ENCODE measurements at places on chromosomes 3 and 15.

GRCh38 chr3:177833332-177833731, 636.0 kb upstream of the TBL1XR1 start:
- no peak for DNase-seq

DNA sequence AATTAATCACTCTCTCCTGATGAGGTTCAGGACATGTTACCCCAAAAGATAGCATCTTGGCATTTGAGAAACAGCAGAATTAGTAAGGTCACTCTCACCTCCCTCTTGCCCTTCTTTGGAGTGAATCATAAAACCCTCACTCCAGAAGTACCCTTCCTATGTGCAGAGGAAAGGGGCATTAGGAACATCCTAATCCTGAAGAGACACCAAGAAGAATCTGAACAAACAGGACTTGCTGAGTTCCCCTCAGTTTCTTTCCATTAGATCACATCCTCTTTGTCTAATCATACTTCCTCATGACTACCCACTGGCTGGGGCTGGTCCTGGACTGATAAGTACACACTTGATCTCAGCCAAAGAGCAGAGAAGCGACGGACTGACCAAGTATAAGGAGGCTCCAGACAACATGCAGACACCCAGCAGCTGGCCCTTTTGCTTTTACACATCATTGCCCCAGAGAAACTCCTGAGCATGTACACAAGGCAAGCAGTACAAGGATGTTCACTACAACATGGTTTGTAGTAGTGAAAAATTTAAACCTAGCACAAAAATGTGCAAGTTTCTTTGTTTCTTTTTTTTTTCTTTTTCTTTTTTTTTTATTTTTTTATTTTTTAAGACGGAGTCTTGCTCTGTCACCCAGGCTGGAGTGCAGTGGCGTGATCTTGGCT, 15.0 kb upstream of the TM6SF1 start:
- peak; percentile 19 for DNase-seq

DNA sequence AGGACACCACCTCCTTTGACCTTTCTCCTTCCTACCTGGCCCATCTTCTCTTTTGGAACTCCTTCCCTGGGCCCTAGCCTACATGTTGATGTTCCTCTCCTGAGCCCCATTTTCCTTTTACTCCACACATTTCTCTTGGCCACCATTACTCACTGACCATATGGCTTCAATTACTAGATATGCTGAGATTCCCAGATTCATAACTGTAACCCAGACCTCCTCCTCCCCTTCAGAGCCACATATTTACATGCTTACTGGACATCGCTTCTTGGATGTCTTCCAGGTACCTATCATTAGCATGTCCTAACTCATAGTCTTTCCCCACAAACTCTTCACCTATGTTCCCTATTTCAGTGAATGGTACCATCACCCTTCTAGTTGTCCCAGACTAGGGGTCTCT, 24.4 kb upstream of the TRIM59 start:
- DNase-seq = peak; percentile 98

DNA sequence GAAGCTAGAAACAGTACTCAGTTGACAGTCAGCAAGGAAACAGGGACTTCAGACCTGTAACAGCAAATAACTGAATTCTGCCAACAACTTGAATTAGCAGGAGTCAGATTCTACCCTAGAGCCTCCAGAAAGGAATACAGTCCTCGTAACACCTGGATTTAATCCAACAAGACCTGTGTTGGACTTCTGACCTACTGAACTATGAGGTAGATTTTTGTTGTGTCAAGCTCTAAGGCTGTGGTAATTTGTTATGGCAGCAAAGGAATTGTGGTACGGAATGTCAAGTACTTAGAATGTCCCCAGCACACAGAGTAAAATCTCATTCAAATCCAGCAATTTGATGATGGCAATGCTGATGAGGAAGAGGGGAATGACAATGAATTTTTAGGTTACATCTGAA, 234.1 kb downstream of the LRRN1 start:
- DNase-seq = no peak

- DNase-seq = no peak
These were observed 11.0 kb downstream of the MRPL3 start for GRCh38 chr3:131491775-131492174.

DNA sequence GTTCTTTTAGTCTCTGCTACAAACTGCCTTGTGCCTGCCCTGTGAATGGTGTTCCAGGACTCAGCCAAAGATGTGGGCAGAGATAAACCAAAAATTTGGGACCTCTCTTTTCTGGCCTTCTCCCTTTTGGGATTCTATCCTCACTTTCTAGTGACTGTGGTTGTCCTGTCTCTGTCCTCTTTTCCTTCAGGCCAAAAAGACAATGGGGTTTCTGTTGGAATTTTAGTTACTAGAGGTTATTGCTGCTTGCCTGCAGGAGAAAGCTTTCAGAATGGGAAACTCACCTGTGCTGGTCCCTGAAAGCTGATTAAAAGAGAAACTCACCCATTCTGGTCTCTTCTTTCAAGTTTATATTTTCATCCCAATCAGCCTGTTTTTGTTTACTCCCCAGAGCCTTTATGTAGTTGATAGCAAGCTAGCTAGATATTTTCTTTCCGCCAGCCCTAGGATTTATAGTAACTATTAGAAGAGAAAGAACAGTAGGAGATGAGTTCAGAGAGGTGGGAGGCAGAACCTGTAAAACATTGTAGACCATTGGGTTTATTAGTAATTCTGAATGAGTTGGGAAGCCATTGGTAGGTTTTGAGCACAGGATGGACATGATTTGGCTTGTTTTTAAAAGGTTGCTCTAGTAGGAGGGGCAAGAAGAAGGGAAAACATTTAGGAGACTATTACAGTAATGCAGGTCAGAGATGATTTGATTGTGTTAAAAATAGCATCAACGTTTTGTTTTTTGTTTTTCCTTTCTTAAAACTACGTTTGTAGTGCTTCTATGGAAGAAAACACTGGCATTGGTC, 138.9 kb downstream of the TCF12 start:
- DNase-seq = peak; percentile 18

DNA sequence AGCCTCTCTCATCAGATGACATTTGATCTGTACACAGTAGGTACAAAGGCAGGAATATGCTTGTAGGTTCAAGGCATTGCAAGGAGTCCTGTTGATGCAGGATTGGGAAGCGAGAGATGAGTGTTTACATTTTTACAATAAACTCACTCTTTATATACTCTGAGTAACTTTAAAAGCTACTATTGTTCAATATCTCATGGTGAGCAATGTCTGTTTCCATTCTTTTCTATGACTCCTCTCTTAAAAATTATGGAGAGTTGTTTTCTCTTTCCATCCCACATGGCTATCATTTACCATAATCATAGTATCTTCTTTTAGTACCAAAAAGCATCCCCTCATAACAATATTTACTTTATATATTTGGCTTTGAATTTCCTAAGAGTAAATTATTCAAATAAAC, 314.0 kb upstream of the CDIN1 start:
- peak; percentile 4 for DNase-seq

DNA sequence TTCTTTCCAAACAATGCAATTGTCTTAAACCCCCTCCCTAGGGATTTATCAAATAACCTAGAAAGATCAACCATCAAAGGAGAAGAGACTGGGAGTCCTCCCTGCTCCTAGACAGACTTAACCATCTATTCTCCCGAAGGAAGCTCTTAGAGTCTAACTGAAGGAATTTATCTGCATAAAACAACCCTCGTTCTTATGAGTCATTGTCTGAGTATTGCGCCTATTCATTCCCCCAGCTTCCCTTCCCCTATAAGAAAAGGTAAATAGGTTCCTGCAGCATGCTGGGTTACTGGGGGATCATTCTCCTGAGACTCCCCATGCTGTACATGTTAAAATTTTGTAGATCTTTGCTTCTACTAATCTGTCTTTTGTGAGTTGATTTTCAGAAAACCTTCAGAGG, 412.7 kb downstream of the OCA2 start:
- no peak for DNase-seq

- DNase-seq = no peak
These were observed 59.7 kb downstream of the RPN1 start for GRCh38 chr3:128590948-128591347.

- peak; percentile 90 for DNase-seq
These were observed 107.1 kb upstream of the C15orf61 start for GRCh38 chr15:67413770-67414390.

DNA sequence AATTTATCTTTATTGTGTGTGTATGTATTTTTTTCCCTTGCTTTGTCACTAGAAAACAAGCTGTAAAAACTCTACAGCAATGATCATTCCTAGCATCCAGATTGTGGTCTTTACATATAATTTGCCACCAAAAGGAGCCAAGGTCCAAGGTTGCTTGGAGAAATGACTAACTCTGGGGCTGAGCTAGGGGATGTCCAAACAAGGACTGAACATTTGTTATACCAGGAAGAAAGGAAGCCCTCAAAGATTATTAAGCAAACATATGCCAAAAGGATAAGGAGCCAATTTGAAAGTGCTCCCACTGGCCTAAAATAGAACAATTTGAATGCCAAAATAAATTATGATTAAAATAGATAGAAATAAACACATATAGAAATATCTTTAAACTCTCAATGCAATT, 293.3 kb downstream of the ZIC1 start:
- DNase-seq = peak; percentile 2

DNA sequence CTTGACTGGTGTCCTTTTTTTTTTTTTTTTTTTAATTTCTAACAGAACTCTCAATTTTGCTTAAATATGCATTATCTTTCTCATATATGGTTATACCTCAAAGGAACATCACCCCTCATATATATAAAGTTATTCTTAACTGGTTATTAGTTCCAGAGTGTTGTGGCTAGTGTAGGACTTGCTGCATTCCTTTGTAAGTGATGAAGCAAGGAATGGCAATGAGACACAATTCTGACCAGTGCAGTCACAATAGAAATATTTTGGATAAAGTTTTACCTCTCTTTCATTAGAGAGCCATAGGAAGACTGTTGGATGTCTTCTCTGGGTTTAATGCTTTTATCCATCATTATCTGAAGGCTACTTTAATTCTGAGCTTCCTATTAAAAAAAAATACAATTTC, 75.5 kb upstream of the CBLB start:
- DNase-seq = peak; percentile 77

- no peak for DNase-seq
These were observed 731.1 kb downstream of the EDEM1 start for GRCh38 chr3:5918626-5919025.

DNA sequence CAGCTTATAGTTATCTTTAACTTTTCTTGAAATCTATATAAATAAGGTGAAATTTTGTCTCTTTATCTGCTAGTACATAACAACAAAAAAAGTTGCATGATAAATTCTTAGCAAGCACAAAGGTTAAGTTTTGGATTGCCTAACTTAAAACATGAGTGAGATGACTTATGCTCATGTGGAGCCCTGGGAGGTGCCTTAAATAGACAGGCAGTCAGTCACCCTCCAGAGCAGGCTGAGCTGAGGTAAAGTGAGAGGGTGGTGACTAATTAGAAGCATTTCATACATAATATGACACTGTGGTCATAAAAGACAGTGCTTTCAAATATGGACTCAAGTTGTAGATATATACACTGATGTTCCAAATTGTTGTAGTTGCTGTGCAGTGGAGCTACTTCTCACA, 14.6 kb upstream of the MME start:
- DNase-seq = peak; percentile 87

DNA sequence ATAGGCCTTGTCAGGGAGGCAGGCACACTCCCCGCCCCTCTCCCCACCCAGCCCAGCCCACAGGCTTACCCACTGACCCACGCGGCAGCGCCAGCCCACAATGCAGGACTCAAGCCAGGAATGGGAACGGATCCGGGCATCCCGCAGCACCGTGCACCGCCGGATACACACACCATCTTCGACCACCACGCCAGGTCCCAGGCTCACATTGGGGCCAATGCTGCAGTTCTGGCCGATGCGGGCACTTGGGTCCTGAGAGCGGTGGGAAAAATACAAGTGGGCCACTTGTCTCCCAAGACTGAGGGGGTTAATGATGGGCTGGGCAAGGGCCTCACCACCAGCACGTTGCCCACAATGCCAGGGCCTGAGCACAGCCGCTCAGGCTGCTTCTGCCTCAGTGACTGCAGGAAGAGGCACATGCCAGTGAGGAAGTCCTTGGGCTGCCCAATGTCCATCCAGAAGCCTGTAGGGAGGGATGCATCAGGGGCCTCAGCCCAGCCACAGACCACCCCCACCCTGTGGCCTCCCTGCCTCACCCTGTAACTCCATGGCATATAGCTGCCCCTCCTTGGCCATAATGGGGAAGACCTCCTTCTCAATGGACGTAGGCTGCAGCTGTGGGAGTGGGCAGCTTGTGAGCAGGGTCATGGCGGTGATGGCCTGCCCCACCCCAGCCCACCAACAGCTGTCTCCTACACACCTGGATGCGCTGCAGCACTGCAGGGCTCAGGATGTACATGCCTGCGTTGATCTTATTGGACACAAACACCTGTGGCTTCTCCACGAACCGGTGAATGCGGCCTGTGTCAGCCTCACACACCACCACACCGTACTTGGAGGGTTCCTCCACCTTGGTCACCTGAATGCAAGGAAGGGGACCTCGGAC, 1.6 kb downstream of the GMPPB start:
- DNase-seq = no peak

DNA sequence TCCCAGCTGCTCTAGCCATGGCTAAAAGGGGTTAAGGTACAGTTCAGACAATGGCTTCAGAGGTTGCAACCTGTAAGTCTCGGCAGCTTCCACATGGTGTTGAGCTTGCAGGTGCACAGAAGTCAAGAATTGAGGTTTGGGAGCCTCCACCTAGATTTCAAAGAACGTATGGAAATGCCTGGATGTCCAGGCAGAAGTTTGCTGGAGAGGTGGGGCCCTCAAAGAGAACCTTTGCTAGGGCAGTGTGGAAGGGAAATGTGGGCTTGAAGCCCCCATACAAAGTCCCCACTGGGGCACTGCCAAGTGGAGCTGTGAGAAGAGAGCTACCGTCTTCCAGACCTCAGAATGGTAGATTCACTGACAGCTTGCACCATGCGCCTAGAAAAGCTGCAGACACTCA, 73.7 kb downstream of the STT3B start:
- DNase-seq = no peak

GRCh38 chr3:53159156-53160060, 1.6 kb upstream of the PRKCD start:
- no peak for DNase-seq

GRCh38 chr3:113225286-113225685, 13.9 kb downstream of the BOC start:
- DNase-seq = no peak

- DNase-seq = peak; percentile 9
These were observed at the start of gene SIDT1 for GRCh38 chr3:113531826-113532697. Gene SIDT1, plus strand, starts transcription at chr3:113532555. Its CDS starts 467 bp downstream, at chr3:113533022.

GRCh38 chr3:24222165-24222805, 272.4 kb downstream of the THRB start:
- DNase-seq = peak; percentile 86

- DNase-seq = no peak
These were observed 142.8 kb upstream of the TOPAZ1 start for GRCh38 chr3:44098656-44099415.

DNA sequence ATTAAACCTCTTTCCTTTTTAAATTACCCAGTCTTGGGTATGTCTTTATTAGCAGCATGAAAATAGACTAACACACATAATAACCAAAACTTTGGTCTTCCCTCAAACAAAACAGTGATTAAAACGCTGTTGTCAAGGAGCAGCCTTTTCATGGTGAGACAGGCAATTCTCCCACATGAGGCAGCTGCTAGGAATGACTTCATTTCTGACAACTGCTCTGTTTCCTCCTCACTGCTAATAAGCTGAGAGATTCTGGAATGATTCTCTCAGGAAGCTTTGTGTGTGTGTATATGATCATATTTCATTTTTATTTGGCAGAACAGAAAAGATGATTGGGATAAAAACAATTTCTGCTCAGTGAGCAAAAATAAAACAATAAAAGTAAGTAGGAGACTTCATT, 580.6 kb upstream of the ADAMTS9 start:
- DNase-seq = no peak

- peak; percentile 48 for DNase-seq
These were observed 279.4 kb upstream of the TLE3 start for GRCh38 chr15:70376929-70377691.

- no peak for DNase-seq
These were observed at the start of gene CPA3 for GRCh38 chr3:148865049-148865448. Gene CPA3, plus strand, starts transcription at chr3:148865296. Its CDS starts 12 bp downstream, at chr3:148865308.
